Suprapubic skin (tissue), 4 donors: ENCODE measurements at places on chromosomes 13 and 19. TPM values are rescaled to one million over a fixed set of nuclear protein-coding genes. Genes with fewer than 3 reads are reported as not detected.

The MAMSTR gene
- 1.6 TPM for total RNA-seq

The DPF1 gene
- total RNA-seq: 1.1 TPM

DNA sequence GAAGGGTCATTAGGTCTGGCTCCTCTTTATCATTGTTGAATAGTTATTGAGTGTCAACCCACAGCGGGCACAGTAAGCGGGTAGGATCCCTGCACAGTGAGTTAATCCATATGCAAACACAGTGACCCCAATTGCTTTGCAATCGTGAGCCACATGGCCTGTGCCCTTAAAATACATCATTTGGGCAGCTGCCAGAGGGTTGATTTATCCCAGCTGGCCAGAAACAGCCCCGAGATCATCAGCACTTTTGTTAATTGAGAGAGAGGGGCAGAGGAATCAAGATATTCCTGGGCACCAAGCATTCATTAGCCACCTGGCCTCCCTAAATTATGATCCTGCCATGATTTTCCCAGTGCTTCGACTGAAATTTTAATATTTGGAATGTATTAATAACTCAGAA is 9.8 kb upstream of the CNMD start:
- no peaks in the 10 kb centered on the region for H3K36me3 ChIP-seq
- H3K27ac ChIP-seq: no peak overlapping the region
- H3K4me1 ChIP-seq: no peaks in the 10 kb centered on the region
- no peak overlapping the region for H3K4me3 ChIP-seq

GRCh38 chr13:74819549-74819948 is 662.4 kb downstream of the TBC1D4 start:
- no peaks in the 10 kb centered on the region for H3K36me3 ChIP-seq
- no peak overlapping the region for H3K4me3 ChIP-seq
- H3K27ac ChIP-seq: no peak overlapping the region

The ZNF418 gene
- 1.2 TPM for total RNA-seq

The IZUMO1 gene
- total RNA-seq: not detected

The HCN2 gene
- 0.11 TPM for total RNA-seq

- H3K4me3 ChIP-seq: no peak overlapping the region
- H3K27me3 ChIP-seq: no peaks in the 10 kb centered on the region
- no peaks in the 10 kb centered on the region for H3K4me1 ChIP-seq
- H3K36me3 ChIP-seq: no peaks in the 10 kb centered on the region
- no peak for DNase-seq
Observed at GRCh38 chr13:65623148-65623547, 1607.0 kb downstream of the PCDH9 start.

The IL12RB1 gene
- total RNA-seq: 0.87 TPM

The RNF225 gene
- not detected for total RNA-seq

- peaks cover 78% of the 10 kb centered on the region for H3K27me3 ChIP-seq
- no peak overlapping the region for H3K27ac ChIP-seq
- H3K36me3 ChIP-seq: no peaks in the 10 kb centered on the region
- H3K4me3 ChIP-seq: no peak overlapping the region
Observed at GRCh38 chr19:1719519-1719918, 33.8 kb upstream of the ONECUT3 start.

DNA sequence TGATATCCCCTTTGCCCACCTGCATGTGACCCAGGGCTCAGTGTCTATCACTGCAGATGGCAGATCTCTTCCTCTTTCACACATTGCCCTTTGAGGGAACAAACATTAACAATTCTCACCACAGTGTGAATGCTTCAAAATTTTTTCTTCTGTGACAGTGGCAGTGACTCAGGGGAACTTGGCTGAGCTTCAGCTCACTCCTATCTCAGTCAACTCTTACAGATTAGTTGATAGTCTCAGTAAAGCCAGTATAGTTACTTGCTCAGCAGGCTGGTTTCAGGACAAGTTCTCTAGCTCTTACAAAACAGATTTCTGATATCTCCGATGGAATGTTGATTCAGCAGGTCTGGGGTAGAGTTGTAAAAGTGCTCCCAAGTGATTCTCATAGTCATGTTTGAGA is 166.9 kb downstream of the DLEU7 start:
- no peaks in the 10 kb centered on the region for H3K36me3 ChIP-seq
- H3K4me1 ChIP-seq: peaks cover 38% of the 10 kb centered on the region
- no peak overlapping the region for H3K4me3 ChIP-seq
- no peaks in the 10 kb centered on the region for H3K27me3 ChIP-seq

- H3K36me3 ChIP-seq: peaks cover 14% of the 10 kb centered on the region
- H3K27ac ChIP-seq: peak overlapping the region; percentile 7
- no peaks in the 10 kb centered on the region for H3K27me3 ChIP-seq
- DNase-seq: peak; percentile 82
Observed at GRCh38 chr19:6021878-6022569, 44.1 kb upstream of the RANBP3 start.

The PGLYRP1 gene
- not detected for total RNA-seq

- no peaks in the 10 kb centered on the region for H3K4me1 ChIP-seq
- H3K36me3 ChIP-seq: no peaks in the 10 kb centered on the region
- H3K4me3 ChIP-seq: no peak overlapping the region
- no peak overlapping the region for H3K27ac ChIP-seq
Observed at GRCh38 chr13:29722415-29722814, 126.9 kb upstream of the SLC7A1 start.

- no peak for DNase-seq
- H3K4me3 ChIP-seq: no peak overlapping the region
- H3K27me3 ChIP-seq: no peaks in the 10 kb centered on the region
- H3K4me1 ChIP-seq: peaks cover 6% of the 10 kb centered on the region
Observed at GRCh38 chr13:93248627-93249047, 22.0 kb downstream of the GPC6 start.

The PLK5 gene
- total RNA-seq: 0.23 TPM

The FAM98C gene
- total RNA-seq: 37.2 TPM

GRCh38 chr19:31349160-31349881 is at the start of gene TSHZ3:
TSS of gene TSHZ3 (minus strand) at chr19:31349436. CDS start at chr19:31349219, 217 bp downstream.
- peak within 1 kb of the TSS; percentile 93 for H3K27ac ChIP-seq
- peak; percentile 87 for DNase-seq
- peaks cover 44% of the 10 kb centered on the region for H3K27me3 ChIP-seq
- peak within 1 kb of the TSS; percentile 98 for H3K4me3 ChIP-seq
